ENCODE measurements at places on chromosomes 3 and 15. TPM values are rescaled to one million over a fixed set of nuclear protein-coding genes. Genes with fewer than 3 reads are reported as not detected.

The SERPINI2 gene
- not detected for total RNA-seq

GRCh38 chr15:61088675-61089074, 140.4 kb downstream of the RORA start:
- no peak overlapping the region for H3K4me3 ChIP-seq
- H3K27ac ChIP-seq, result no peak overlapping the region
- no peaks in the 10 kb centered on the region for H3K36me3 ChIP-seq

DNA sequence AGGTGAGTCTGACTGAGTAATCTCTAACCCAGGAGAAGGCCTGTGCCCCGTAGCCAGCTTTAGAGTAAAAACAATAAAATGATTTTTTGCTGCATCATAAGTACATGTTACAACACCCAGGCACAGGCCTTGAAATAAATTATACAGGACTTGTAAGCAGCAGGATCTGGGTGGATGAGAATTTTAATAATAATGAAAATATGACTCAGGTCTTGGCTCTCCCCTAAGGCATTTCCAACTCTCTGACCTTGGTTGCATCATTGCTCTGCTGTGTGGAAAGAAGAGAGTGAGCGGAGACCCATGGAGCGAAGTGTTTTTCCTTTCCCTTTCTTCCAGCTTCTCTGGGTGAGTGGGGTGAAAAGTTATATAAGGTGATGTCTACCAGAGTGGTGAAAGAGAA, 44.6 kb downstream of the EOMES start:
- no peaks in the 10 kb centered on the region for H3K36me3 ChIP-seq
- no peak overlapping the region for H3K4me3 ChIP-seq
- H3K4me1 ChIP-seq, result no peaks in the 10 kb centered on the region
- no peak overlapping the region for H3K27ac ChIP-seq
- no peak for DNase-seq

DNA sequence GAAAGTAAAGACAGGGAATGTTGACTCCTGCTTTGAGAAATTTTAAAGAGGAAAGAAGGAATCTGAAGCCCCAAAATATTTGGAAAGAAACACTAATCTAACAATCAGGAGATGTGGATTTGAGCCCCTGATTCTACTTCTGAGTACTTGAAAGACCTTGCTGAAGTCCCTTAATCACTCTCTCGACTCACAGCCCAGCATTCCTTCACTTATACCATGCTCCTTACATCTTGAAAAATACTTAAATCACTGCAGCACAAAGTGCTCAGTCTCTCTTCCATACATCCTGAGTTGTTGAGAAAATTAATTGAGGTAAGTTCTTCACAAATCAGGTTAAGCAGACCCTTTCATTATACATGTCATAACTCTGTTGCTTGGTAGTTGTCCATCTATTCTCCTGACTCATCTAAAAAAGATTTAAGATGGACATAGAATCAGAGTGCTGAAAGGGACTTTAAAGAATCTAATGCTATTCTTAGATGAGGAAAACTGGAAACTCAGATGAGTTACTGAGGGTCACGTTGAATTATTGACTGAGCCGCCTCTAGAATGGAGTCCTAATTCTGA, 72.8 kb upstream of the THSD4 start:
- H3K27ac ChIP-seq, result no peak overlapping the region
- no peak for DNase-seq
- no peak overlapping the region for H3K4me3 ChIP-seq
- no peaks in the 10 kb centered on the region for H3K36me3 ChIP-seq
- no peaks in the 10 kb centered on the region for H3K4me1 ChIP-seq

All from colonic mucosa (tissue), 4 donors.